ENCODE measurements at places on chromosomes 5 and 9. TPM values are rescaled to one million over a fixed set of nuclear protein-coding genes. Genes with fewer than 3 reads are reported as not detected.

TUSC1 gene
- total RNA-seq: 9.0 TPM

PTGR1 gene
- total RNA-seq: 60.1 TPM

ELAVL2 gene
- total RNA-seq: 14.8 TPM

PCYOX1L gene
- 8.1 TPM for total RNA-seq

SHC3 gene
- 2.0 TPM for total RNA-seq

ACOT12 gene
- 0.21 TPM for total RNA-seq

PCDHA9 gene
- 0.90 TPM for total RNA-seq

C9orf50 gene
- not detected for total RNA-seq

RNF20 gene
- total RNA-seq: 33.2 TPM

RARS1 gene
- total RNA-seq: 230 TPM

PCDHA4 gene
- total RNA-seq: 1.1 TPM

KIAA1958 gene
- total RNA-seq: 11.3 TPM

TYRP1 gene
- total RNA-seq: 0.48 TPM

CAVIN4 gene
- total RNA-seq: 12.8 TPM

RASGRF2 gene
- total RNA-seq: 5.0 TPM

LTC4S gene
- 1.8 TPM for total RNA-seq

RNF183 gene
- 0.26 TPM for total RNA-seq

FGF18 gene
- 1.0 TPM for total RNA-seq

ZNF483 gene
- total RNA-seq: 19.0 TPM

EPB41L4A gene
- total RNA-seq: 49.4 TPM

SOX30 gene
- not detected for total RNA-seq

CFAP157 gene
- total RNA-seq: not detected

PCDHB15 gene
- total RNA-seq: 7.8 TPM

CNTFR gene
- total RNA-seq: 5.6 TPM

UBE2QL1 gene
- total RNA-seq: 0.48 TPM

SEMA5A gene
- 78.6 TPM for total RNA-seq

ANXA6 gene
- 275 TPM for total RNA-seq

PDGFRB gene
- 112 TPM for total RNA-seq

RANBP17 gene
- total RNA-seq: 96.5 TPM

SEC24A gene
- total RNA-seq: 52.7 TPM

PPP6C gene
- total RNA-seq: 19.9 TPM
